H4 (cell line): ENCODE measurements at places on chromosomes 16 and 17. TPM values are rescaled to one million over a fixed set of nuclear protein-coding genes. Genes with fewer than 3 reads are reported as not detected.

RHBDL3 gene
- total RNA-seq: 2.9 and 3.6 TPM in 2 replicates

AATK gene
- total RNA-seq: 0.08 and 0.33 TPM in 2 replicates

POLDIP2 gene
- 108 and 110 TPM in 2 replicates for total RNA-seq

CBLN1 gene
- 0.41 and 0.68 TPM in 2 replicates for total RNA-seq

MT1B gene
- total RNA-seq: not detected in 2 replicates

SLC9A5 gene
- total RNA-seq: 0.81 and 1.4 TPM in 2 replicates

KRT25 gene
- total RNA-seq: not detected in 2 replicates

METTL22 gene
- 16.1 and 17.1 TPM in 2 replicates for total RNA-seq

CYGB gene
- total RNA-seq: 0.25 and 1.8 TPM in 2 replicates

TP53TG3 gene
- not detected in 2 replicates for total RNA-seq

SOST gene
- 4.2 and 6.1 TPM in 2 replicates for total RNA-seq

CCL3 gene
- not detected in 2 replicates for total RNA-seq

CDH16 gene
- total RNA-seq: not detected in 2 replicates

RPL19 gene
- 3,244 and 3,867 TPM in 2 replicates for total RNA-seq

MBTPS1 gene
- total RNA-seq: 56.3 and 77.9 TPM in 2 replicates

CACNA1H gene
- 1.4 and 2.0 TPM in 2 replicates for total RNA-seq

NPIPA8 gene
- total RNA-seq: 0.64 and 2.1 TPM in 2 replicates

CRHR1 gene
- total RNA-seq: 1.2 and 3.6 TPM in 2 replicates

GLP2R gene
- 1.3 and 2.8 TPM in 2 replicates for total RNA-seq

HSPB9 gene
- total RNA-seq: not detected in 2 replicates

SPATA22 gene
- not detected in 2 replicates for total RNA-seq

RARA gene
- 17.7 and 19.7 TPM in 2 replicates for total RNA-seq

GPR179 gene
- 0.06 TPM in 1 of 2 replicates, not detected in the other for total RNA-seq

KRT12 gene
- not detected in 2 replicates for total RNA-seq

KRT15 gene
- 0.35 and 1.5 TPM in 2 replicates for total RNA-seq

LRRC37A2 gene
- 1.5 and 1.7 TPM in 2 replicates for total RNA-seq

CD68 gene
- total RNA-seq: 19.9 and 21.6 TPM in 2 replicates

CAMKK1 gene
- 2.7 and 3.5 TPM in 2 replicates for total RNA-seq

NACA2 gene
- total RNA-seq: not detected in 2 replicates

ACSM2A gene
- total RNA-seq: not detected in 2 replicates

CCDC92B gene
- not detected in 2 replicates for total RNA-seq

DNAH9 gene
- 0.54 TPM in 1 of 2 replicates, not detected in the other for total RNA-seq

KRTAP1-5 gene
- total RNA-seq: 0.27 TPM in 1 of 2 replicates, not detected in the other

CES1 gene
- total RNA-seq: 0.39 and 0.47 TPM in 2 replicates

CACNG1 gene
- total RNA-seq: not detected in 2 replicates

EFNB3 gene
- total RNA-seq: 5.6 and 6.2 TPM in 2 replicates

CBFA2T3 gene
- total RNA-seq: not detected in 2 replicates

NPB gene
- 0.04 TPM in 1 of 2 replicates, not detected in the other for total RNA-seq

CIBAR2 gene
- not detected in 2 replicates for total RNA-seq

KRTAP4-4 gene
- total RNA-seq: not detected in 2 replicates

CACNG4 gene
- 2.3 and 2.4 TPM in 2 replicates for total RNA-seq

HOXB2 gene
- total RNA-seq: 5.3 and 11.1 TPM in 2 replicates

CA7 gene
- not detected in 2 replicates for total RNA-seq

FBXO39 gene
- 0.06 TPM in 1 of 2 replicates, not detected in the other for total RNA-seq

MRPS34 gene
- 114 and 125 TPM in 2 replicates for total RNA-seq

TBX21 gene
- 0.10 TPM in 1 of 2 replicates, not detected in the other for total RNA-seq

VAT1L gene
- 6.1 and 6.4 TPM in 2 replicates for total RNA-seq

FASN gene
- total RNA-seq: 36.7 and 48.7 TPM in 2 replicates
